Effector memory CD4-positive, alpha-beta T cell (primary cell): ENCODE measurements at places on chromosomes 4 and X.
A peak's percentile ranks its signal among the peaks of the same experiment; 100 is the strongest.

DNA sequence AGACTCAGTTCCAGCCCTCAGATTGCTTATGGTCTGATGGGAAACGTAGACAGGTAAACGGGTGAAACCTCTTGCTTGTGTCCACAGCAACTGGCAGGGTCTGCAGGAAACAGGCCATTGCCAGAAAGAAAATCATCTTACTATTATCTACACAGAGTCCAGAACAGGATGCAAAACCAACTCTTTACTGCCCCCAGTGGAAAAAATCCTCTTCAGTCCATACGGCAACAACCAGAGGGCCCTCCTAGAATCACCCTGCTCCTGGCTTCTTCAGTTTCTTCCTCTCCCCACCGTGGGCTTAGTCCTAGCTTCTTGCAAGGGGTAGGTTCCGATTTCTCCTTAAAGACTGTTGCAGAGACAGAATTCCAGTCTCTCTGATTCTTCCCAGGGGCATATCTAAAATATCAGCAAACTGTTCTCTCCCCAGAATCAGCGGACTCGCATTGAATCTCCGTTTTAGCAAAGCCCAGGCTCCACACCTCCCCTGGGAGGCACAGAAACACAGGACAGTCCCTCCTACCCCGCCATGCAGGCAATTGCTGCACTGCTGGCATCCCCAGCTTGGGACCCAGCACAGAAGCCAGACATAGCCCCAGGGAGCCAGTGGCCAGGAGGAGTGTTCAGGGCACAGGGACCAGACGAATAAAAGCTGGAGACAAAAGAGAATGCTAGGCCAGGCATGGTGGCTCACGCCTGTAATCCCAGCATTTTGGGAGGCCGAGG, 41.0 kb upstream of the SH3RF1 start:
- H3K4me1 ChIP-seq, result no peaks in the 10 kb centered on the region
- no peaks in the 10 kb centered on the region for H3K36me3 ChIP-seq
- H3K27me3 ChIP-seq, result no peaks in the 10 kb centered on the region
- no peak overlapping the region for H3K27ac ChIP-seq
- no peak overlapping the region for H3K4me3 ChIP-seq

GRCh38 chrX:50698944-50699343, 115.0 kb downstream of the SHROOM4 start:
- H3K27me3 ChIP-seq, result no peaks in the 10 kb centered on the region
- H3K27ac ChIP-seq, result no peak overlapping the region
- H3K4me1 ChIP-seq, result no peaks in the 10 kb centered on the region
- H3K4me3 ChIP-seq, result no peak overlapping the region
- DNase-seq, result no peak

- no peak for DNase-seq
- H3K36me3 ChIP-seq, result no peaks in the 10 kb centered on the region
- no peak overlapping the region for H3K4me3 ChIP-seq
- no peaks in the 10 kb centered on the region for H3K4me1 ChIP-seq
- H3K27ac ChIP-seq, result no peak overlapping the region
These were observed 133.1 kb downstream of the AKAP4 start for GRCh38 chrX:50067435-50068284.

GRCh38 chr4:148376151-148376550, 66.1 kb downstream of the NR3C2 start:
- H3K27ac ChIP-seq, result peak overlapping the region; percentile 44
- no peaks in the 10 kb centered on the region for H3K36me3 ChIP-seq
- no peaks in the 10 kb centered on the region for H3K27me3 ChIP-seq
- peak; percentile 37 for DNase-seq

DNA sequence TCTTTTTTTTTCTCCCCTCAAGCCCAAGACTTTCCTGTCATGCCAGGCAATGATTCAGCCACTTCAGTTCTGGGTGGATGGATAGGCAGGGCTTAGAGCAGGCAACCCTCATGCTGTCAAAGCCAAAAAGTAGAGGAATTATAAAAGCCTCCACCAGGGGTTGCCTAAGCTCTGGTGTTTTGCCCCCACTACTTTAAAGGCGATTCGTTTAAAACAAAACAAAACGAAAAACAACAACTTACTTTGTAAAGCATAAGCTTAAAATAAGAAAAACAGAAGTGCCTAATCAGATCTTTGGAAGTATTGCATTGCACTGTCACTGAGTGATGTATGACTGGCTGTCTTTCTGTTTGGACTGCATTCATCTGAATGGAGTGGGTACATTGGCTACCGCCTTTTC, 5.3 kb upstream of the IDS start:
- no peak overlapping the region for H3K27ac ChIP-seq
- no peak overlapping the region for H3K4me3 ChIP-seq
- no peaks in the 10 kb centered on the region for H3K4me1 ChIP-seq
- no peak for DNase-seq

- H3K27me3 ChIP-seq, result no peaks in the 10 kb centered on the region
- H3K4me3 ChIP-seq, result no peak overlapping the region
- H3K36me3 ChIP-seq, result peaks cover 86% of the 10 kb centered on the region
- no peak for DNase-seq
- H3K27ac ChIP-seq, result no peak overlapping the region
These were observed 59.7 kb downstream of the TNIP2 start for GRCh38 chr4:2696423-2696822.

GRCh38 chrX:18410038-18410437, 15.4 kb upstream of the CDKL5 start:
- no peaks in the 10 kb centered on the region for H3K36me3 ChIP-seq
- no peak for DNase-seq
- H3K4me3 ChIP-seq, result no peak overlapping the region
- H3K27me3 ChIP-seq, result no peaks in the 10 kb centered on the region

DNA sequence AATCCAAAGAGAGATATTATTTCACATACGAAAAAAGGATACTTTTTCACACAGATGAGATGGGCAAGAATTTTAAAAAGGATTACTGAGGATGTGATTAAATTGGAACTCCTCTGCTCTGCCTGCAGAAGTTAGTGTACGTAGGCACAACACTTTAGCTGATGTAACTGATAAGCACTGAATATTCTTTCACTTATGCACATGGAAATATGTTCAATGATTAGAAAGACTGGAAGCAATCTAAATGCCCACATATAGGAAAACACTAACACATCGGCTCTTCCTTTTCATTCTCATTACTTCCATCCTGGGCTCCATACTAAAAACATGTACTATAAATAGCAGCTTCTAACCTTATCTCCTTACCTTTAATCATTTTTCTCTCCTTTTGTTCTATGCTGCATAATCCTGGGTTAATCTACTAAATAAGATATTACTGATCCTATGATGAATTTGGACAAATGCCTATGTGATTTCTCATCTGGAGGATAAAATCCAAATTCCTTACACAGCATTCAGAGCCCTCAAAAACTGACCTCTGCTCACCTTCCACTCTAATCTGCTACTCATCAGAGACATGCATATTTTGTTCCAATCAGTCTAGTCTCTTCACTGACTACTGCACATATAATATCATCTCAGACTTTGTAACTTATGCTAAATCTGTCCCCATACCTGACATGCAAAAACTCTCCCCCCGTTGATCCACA, 197.8 kb downstream of the PDGFC start:
- no peak overlapping the region for H3K27ac ChIP-seq
- no peaks in the 10 kb centered on the region for H3K27me3 ChIP-seq
- no peaks in the 10 kb centered on the region for H3K4me1 ChIP-seq
- H3K36me3 ChIP-seq, result no peaks in the 10 kb centered on the region
- DNase-seq, result no peak
- H3K4me3 ChIP-seq, result no peak overlapping the region

DNA sequence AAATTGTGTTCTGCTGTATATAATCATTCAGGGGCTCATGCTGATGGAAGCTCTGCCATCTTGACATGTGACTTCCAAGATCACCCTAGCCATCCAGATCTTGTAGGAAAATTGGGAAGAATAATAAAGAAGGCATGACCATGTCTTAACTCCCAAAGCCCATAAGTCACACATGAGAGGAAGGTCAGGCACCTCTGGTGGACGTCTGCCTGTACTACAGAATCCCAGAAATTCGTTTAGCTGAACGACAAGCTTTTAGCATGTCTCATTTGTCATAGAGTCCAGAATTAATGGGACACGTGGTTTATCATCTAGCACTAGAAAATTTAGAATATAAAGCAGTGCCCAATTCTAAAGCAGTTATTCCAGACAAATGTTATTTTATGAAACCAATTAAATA, 212.7 kb downstream of the CENPC start:
- no peak for DNase-seq
- H3K36me3 ChIP-seq, result no peaks in the 10 kb centered on the region
- H3K4me3 ChIP-seq, result no peak overlapping the region
- H3K4me1 ChIP-seq, result no peaks in the 10 kb centered on the region

DNA sequence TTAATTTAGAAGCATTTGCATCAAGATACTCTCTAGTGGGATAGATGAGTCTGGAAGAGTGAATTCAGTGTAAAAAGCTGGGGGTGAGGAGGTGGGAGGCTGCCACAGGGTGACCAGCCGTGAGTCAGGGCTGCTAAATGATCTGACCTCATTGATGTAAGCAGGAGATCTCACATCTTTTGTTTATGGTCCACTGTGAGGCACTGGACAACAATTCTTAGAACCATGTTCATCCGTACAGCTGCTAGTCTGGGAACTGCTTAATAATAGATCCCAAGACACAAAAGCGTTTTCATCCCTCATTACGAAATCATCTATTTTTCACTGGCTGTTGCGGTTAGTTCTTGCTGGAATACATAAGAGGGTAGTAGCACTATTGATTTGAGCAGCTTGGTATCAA, 14.1 kb downstream of the KLF3 start:
- peaks cover 35% of the 10 kb centered on the region for H3K4me1 ChIP-seq
- no peaks in the 10 kb centered on the region for H3K27me3 ChIP-seq
- no peak for DNase-seq
- no peak overlapping the region for H3K4me3 ChIP-seq
- H3K36me3 ChIP-seq, result peaks cover 12% of the 10 kb centered on the region

DNA sequence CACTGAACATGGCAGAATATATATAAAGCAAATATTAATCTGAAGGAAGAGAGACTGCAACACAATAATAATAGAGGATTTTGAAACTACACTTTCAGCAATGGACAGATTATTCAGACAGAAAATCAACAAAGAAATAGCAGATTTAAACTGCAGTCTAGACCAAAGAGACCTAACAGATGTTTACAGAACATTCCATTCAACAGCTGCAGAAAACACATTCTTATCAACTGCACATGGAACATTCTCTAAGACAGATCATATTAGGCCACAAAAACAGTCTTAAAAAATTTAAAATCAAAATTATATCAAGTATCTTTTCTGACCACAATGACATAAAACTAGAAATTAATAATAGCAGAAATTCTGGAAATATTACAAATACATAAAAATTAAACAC, 27.1 kb downstream of the CENPE start:
- H3K36me3 ChIP-seq, result no peaks in the 10 kb centered on the region
- H3K4me1 ChIP-seq, result no peaks in the 10 kb centered on the region
- no peaks in the 10 kb centered on the region for H3K27me3 ChIP-seq
- no peak overlapping the region for H3K4me3 ChIP-seq
- DNase-seq, result no peak

GRCh38 chr4:83629945-83630721, 94.2 kb downstream of the GPAT3 start:
- no peak for DNase-seq
- H3K4me3 ChIP-seq, result no peak overlapping the region
- no peak overlapping the region for H3K27ac ChIP-seq
- H3K27me3 ChIP-seq, result no peaks in the 10 kb centered on the region
- H3K36me3 ChIP-seq, result no peaks in the 10 kb centered on the region
- no peaks in the 10 kb centered on the region for H3K4me1 ChIP-seq

GRCh38 chrX:108331126-108331909, 106.9 kb downstream of the COL4A6 start:
- no peaks in the 10 kb centered on the region for H3K36me3 ChIP-seq
- H3K4me1 ChIP-seq, result no peaks in the 10 kb centered on the region
- DNase-seq, result no peak
- H3K27ac ChIP-seq, result no peak overlapping the region

- H3K27ac ChIP-seq, result no peak overlapping the region
- H3K27me3 ChIP-seq, result no peaks in the 10 kb centered on the region
- H3K36me3 ChIP-seq, result peaks cover 55% of the 10 kb centered on the region
- no peak overlapping the region for H3K4me3 ChIP-seq
These were observed 97.7 kb downstream of the DDX60 start for GRCh38 chr4:168220893-168221292.

DNA sequence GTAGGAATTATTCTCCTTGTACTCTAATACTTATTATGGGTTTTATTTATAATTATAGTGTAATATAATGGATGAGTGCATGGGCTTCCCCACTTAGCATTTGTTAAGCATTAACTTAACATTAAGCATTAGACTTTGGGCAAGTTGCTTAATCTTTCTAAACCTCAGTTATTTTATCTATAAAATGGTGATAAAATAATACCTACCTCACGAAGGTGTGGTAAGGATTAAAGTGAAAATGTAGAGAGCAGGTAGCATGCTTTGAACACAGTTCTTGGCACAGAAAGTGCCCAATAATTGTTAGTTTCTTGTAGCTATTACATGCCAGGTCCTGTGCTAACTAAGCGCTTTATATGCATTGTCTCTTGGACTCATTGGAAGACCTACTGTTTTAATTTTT, 2.6 kb downstream of the MSMO1 start:
- no peaks in the 10 kb centered on the region for H3K36me3 ChIP-seq
- H3K4me1 ChIP-seq, result peaks cover 8% of the 10 kb centered on the region
- H3K27ac ChIP-seq, result no peak overlapping the region
